ENCODE measurements at places on chromosomes 3 and 15. TPM values are rescaled to one million over a fixed set of nuclear protein-coding genes. Genes with fewer than 3 reads are reported as not detected.
A peak's percentile ranks its signal among the peaks of the same experiment; 100 is the strongest.

- no peak for DNase-seq
Observed at GRCh38 chr3:144429719-144430121, 458.1 kb downstream of the DIPK2A start.

The CACNA2D3 gene
- total RNA-seq: not detected

The ALG1L2 gene
- not detected for total RNA-seq

The SLC22A14 gene
- total RNA-seq: not detected

- no peak for DNase-seq
Observed at GRCh38 chr3:95319921-95320494, 1257.1 kb downstream of the NSUN3 start.

The SEMA3F gene
- total RNA-seq: 0.14 TPM

- DNase-seq: no peak
Observed at GRCh38 chr3:14832975-14833722, 14.4 kb downstream of the FGD5 start.

The PROK2 gene
- total RNA-seq: 0.33 TPM

The NOP10 gene
- total RNA-seq: 36.6 TPM

- DNase-seq: no peak
Observed at GRCh38 chr15:33735637-33736247, 232.6 kb upstream of the CHRM5 start.

- DNase-seq: no peak
Observed at GRCh38 chr3:113234688-113235260, 23.4 kb downstream of the BOC start.

GRCh38 chr3:57451150-57451846 lies 92.8 kb downstream of the DNAH12 start:
- DNase-seq: no peak

DNA sequence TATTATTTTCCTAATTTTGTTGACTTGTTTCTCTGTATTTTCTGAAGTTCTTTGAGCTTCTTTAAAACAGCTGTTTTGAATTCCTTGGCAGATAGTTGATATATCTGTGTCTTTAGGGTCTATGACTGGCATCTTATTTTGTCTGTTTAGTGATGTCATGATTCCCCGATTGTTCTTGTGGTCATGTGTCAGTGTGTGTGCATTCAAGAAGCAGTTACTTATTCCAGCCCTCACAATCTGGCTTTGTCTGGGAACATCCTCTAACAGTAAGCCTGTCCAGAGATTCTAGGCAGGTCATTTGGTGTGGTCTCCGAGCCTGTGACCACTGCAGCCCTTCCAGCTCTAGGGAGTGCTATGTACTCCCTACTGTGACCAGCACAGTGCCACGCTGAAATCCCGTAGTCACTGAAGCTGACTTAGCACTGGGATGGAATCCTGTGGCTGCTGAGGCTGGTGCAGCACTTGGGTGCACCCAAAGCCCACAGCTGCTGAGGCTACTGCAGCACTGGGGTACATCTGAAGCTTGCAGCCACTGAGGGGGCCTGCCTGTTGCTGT lies 6.7 kb downstream of the LNP1 start:
- DNase-seq: no peak

The RFX7 gene
- total RNA-seq: 23.1 TPM

GRCh38 chr15:31814082-31814481 lies 216.2 kb upstream of the CHRNA7 start:
- DNase-seq: no peak

- DNase-seq: no peak
Observed at GRCh38 chr3:149726716-149727407, 25.4 kb downstream of the COMMD2 start.

The MKRN3 gene
- 1.0 TPM for total RNA-seq

- peak; percentile 59 for DNase-seq
Observed at GRCh38 chr3:173395412-173396181, 1.9 kb upstream of the NLGN1 start.

The CLRN1 gene
- not detected for total RNA-seq

DNA sequence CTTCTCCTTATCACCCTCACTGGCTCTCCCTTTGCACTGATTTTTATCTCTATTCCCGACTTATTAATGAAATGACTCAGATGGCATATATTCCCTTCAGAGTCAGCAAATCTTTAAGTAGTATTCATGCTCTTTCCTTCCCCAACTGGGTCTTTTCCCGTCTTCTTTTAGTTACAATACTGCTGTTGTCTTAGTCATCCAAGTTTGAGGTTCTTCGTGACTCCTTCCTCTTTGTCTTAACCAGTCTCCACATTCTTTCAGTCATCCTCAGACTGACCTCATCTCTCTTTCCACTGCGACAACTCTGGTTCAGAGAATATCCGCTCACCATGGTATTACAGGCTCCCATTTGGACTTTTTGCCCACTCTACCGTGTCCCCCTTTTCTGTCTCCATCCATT lies 12.4 kb downstream of the WDR5B start:
- DNase-seq: no peak

GRCh38 chr15:80241508-80241907 lies 10.5 kb downstream of the CTXND1 start:
- no peak for DNase-seq

GRCh38 chr3:152676810-152677379 lies 158.0 kb upstream of the P2RY1 start:
- DNase-seq: no peak

The TRH gene
- not detected for total RNA-seq

The KNG1 gene
- total RNA-seq: not detected

The CRYGS gene
- total RNA-seq: 2.0 TPM

The LINGO1 gene
- not detected for total RNA-seq

DNA sequence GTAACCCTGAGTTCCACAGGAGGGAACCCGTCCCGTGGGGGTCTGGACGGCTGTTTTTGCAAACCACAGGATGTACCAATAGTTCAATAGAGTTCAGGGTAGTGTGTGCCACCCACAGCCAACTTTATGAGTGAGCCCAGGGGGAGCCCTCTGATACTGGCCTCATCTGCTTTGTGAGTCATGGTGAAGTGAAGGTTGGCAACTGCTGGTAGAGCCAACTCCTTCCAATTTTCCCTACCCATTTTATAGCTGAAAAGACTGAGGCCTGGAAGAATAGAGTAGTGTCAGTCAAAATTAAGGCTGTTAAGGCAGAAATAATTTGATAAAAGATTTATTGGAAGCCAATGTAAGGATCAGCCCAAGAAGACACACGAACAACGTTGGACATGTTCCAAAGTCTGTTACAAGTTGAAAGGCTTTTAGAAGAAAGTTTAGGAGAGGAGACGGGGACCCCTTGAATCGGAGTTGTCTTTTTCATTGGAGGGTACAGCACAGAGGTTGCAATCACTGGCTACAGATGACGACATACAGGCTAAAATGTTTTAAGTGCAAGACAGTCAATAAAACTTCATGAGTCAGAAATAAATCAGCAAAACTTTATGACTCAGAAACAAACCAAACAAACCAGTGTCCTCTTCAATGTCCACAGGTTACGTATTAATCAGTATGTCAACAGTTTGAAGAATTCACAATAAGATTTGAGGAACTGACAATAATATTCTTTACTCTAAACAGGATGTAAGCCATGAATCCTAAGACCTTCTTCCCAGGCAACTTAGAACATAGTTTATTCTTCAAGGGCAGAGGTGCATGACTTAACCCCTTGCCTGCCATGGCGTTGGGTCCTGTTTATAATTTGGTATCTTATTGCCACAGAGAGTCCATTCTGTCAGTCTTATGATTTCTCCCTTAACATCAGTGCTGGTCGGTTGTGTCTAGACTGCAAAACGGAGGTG lies 62.9 kb upstream of the NR2E3 start:
- DNase-seq: no peak

GRCh38 chr3:24343084-24343783 lies 151.4 kb downstream of the THRB start:
- no peak for DNase-seq

The BRK1 gene
- 31.5 TPM for total RNA-seq

The EXD1 gene
- not detected for total RNA-seq

GRCh38 chr3:118736107-118736506 lies 298.5 kb downstream of the IGSF11 start:
- no peak for DNase-seq

GRCh38 chr3:104564045-104564643 lies 802.6 kb upstream of the ALCAM start:
- DNase-seq: peak; percentile 62

The LRIG1 gene
- 38.2 TPM for total RNA-seq

The GPR160 gene
- 3.7 TPM for total RNA-seq

DNA sequence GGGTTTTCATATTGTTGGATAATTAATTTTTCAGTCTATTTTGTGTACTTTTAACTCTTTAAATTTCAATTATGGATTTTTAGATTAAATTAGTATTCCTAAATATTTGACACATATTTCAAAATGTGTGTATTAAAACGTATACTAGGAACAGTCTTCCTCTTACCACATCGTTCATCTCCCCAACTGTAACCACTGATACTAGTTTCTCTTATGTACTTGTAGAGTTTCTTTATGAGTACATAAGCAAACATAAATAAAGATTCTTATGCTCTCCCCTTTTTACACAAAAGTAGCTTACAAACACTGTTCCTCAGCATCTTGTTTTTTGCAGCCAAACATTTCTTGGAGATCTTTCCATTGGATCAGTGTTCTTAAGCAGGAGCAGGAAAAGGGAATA lies 45.9 kb downstream of the CMSS1 start:
- DNase-seq: no peak

The TMC3 gene
- not detected for total RNA-seq

DNA sequence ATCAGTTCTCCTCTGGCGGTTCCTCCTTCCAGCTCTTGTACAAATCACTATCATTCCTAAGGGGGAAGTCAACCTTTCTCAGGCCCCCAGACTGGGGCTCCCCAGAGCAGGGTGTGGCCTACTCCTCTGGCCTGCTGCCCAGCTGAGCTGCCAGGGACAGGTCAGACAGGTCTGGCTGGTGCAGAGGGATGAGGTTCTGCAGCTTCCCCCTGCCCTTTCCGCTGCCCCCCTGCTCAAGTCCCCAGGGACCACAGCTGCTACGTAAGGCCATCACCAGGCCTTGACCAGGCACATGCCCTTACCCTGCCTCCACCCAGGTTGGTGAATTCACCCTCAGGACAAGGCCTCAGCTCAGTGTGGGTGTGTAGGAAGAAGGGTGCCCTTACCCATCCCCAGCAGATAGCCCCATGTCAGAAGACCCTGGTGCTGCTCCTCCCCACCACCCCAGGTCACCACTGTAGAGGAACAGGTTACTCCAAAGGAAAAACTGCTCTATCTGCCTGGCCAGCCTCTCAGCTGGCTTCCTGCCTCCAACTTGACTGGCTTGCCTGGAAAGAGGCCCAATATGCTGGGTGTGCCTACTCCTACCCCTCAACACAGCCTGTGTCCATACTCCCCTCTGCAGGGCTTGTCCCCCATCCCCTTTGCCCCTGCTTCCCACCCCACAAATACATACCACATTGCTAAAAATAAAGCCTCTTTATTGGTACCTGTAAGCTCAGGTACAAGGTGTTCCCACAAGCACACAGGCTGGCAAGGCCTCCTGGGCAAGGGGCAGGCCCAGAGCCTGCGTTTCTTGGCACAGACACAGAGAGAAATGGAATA lies 12.0 kb downstream of the CSRNP1 start:
- no peak for DNase-seq

GRCh38 chr3:142087676-142088075 lies 61.7 kb downstream of the TFDP2 start:
- no peak for DNase-seq

The PLAAT1 gene
- total RNA-seq: not detected

GRCh38 chr3:118810499-118811035 lies 224.1 kb downstream of the IGSF11 start:
- no peak for DNase-seq
